ENCODE measurements at places on chromosomes 2 and 18.

GRCh38 chr2:225814554-225814953 is 415.0 kb downstream of the NYAP2 start:
- DNase-seq: no peak

DNA sequence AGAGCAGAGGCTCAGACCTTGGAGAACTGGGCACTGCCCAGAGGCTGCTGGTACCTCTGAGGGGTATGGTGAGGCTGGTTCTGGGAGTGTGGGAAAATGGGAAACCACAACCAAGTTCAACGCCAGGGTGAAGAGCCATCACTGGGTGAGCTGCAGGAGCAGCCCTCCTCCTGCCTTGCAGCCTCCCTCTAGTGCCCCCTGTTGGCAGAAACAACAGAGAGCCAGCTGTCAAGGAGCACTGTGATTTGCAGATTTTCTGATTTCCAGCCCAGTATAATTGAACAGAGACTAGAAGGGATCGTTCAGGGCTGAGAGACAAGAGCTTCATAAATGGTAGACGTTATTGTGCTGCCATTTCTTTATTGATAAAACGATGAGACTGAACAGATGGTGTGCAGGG is 50.5 kb downstream of the MAPK4 start:
- no peak for DNase-seq

- no peak for DNase-seq
Observed at GRCh38 chr2:183031911-183032794, 6.1 kb downstream of the NCKAP1 start.

DNA sequence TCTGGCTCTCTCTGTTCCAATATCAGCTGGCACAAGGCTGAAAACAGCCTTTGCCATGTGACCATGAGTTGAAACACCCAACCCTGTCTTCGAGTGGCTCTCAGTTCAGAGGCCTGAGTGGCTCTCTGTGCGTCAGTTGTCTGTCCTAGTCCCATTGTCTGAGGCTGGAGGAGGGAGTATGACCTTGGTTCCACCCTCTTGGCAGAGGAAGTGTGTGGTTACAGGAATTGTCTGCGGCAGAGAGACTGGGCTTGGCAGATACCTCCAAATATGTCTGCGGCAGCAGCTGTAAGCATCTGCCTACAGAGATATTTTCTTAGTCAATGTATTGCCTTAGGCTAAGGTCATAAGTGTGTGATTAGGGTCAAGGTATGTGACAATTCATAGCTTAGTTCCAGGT is 32.6 kb downstream of the CNGA3 start:
- DNase-seq: no peak

- no peak for DNase-seq
Observed at GRCh38 chr18:35463827-35464226, 33.9 kb downstream of the INO80C start.

GRCh38 chr2:181046833-181047232 is 66.4 kb downstream of the UBE2E3 start:
- DNase-seq: no peak

- DNase-seq: no peak
Observed at GRCh38 chr2:152507907-152508306, 172.9 kb downstream of the FMNL2 start.

- DNase-seq: no peak
Observed at GRCh38 chr2:163649080-163649479, 86.7 kb downstream of the FIGN start.

GRCh38 chr2:108184419-108184818 is 55.3 kb upstream of the SULT1C3 start:
- no peak for DNase-seq

All from T-helper 22 cell (primary cell).